ENCODE measurements at places on chromosomes 6 and 20.
A peak's percentile ranks its signal among the peaks of the same experiment; 100 is the strongest.

DNA sequence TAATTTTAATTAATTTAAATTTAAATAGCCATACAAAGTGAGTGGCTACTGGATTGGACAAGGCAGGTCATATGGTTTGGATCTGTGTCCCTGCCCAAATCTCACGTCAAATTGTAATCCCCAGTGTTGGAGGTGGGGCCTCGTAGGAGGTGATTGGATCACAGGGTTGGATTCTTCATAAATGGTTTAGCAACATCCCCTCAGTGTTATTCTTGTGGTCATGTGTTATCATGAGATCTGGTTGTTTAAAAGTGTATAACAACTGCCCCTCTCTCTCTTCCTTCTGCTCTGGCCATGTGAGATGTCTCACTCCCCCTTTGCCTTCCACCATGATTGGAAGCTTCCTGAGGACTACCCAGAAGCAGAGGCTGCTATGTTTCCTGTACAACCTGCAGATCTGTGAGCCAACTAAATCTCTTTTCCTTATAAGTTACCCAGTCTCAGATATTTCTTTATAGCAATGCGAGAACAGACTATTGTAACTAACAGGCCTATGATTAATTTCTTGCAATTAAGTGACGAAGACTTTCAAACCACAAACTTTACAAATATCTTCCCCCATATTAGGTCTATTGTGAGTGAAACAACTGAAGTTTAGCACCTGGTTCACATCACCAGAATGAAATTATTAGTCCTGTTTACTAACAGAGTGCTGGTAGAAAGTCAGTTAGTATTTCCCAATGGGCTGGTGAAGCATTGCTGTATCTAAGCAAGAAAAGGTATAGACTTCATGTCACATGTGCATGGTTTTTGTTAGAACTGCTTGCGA, 60.0 kb upstream of the TNFAIP3 start:
- no peak for DNase-seq

GRCh38 chr6:121666814-121667213, 231.4 kb downstream of the GJA1 start:
- no peak for DNase-seq

DNA sequence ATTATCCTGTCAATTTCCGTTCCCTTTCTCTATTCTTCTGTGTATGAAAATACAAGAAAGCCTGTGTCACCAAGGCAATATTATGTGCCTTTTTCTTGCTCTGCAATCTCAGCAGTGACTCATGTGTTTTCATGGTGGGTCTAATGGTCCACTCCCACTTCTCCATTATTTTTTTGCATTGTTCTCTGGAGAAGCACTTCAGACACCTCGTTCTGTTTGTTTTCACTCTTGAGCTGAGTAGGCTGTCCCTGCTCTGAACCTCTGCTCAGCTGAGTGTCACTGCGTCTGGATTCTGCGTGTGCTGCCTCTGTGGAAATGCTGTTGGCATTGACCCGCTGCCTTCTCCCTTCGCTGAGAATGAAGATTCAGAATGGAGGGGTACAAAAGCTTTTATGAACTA, 230.6 kb downstream of the TMEM242 start:
- no peak for DNase-seq

DNA sequence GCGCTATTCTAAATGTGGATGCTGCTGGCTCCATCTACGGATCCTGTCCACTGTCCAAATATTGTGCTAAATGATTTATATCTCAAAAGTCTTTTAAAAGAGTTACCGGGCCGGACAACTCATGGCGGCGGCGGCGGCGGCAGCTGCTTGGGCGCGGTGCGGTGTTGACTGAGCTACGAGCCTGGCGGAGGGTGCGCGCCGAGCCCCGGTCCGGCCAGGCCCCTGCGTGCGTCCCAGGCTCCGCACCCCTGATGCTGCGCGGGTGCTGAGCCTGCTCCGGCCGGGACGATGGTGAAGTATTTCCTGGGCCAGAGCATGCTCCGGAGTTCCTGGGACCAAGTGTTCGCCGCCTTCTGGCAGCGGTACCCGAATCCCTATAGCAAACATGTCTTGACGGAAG, 303.4 kb downstream of the CENPW start:
- DNase-seq, result no peak

DNA sequence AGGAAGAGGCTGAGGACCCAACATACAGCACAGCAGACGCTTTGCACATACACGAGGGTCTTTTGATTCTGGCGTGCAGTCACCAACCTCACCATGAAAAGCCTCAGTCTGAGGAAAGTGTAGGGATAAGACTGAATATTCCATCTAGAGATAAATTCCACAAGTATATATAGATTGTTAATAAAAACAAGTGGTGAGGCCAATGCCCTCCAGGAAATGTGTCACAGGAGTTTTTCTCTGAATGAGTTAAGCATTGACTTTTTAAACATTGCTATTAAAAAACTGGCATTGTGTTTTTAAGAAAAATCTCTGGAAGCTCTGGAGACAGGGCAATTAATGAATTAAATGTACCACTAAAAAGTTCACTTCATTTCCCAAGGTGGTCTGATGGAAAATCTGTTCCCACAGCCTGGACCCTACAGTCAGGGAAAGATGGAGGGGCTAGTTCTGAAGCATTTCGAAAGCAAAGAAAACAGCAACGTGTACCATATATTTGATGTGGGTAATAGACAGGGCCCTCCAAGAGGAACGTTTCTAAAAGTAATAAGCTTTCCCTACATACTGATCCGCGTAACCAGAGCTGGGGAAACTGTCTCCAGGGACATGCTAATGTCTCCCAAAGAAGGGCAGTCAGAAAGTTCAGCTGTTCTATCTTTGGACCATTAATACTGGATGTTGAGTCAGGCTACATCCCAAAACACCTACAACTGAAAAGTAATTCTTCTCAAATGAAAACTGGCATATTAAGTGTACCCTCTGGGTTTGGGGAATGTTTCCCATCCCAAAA, 301.1 kb downstream of the FOXC1 start:
- DNase-seq, result no peak

- no peak for DNase-seq
Measured at GRCh38 chr6:8628063-8628462, 192.7 kb upstream of the SLC35B3 start.

DNA sequence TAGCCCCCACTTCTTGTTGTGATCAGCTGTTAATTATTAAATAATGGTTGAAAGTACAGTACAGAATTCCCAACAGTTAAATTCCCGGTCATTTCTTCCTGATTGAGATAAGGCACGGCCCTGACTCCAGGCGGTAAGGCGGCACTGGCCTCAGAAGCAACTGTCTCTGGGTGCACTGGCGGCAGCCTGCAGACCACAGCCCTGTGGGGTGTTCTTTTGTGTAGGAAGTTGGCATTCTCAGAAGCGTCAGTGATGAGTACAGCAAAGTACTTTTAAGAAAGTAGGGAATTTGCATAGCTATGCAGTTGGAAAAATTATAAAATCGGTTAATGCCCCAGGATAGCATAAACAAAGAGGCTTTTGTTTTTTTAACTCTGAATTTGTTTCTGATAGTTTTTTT, 50.5 kb downstream of the SAMD5 start:
- DNase-seq, result no peak

GRCh38 chr20:49999329-49999728, 16.5 kb downstream of the SNAI1 start:
- peak; percentile 71 for DNase-seq

- DNase-seq, result peak; percentile 30
Measured at GRCh38 chr6:156916130-156916801, 139.1 kb downstream of the ARID1B start.

DNA sequence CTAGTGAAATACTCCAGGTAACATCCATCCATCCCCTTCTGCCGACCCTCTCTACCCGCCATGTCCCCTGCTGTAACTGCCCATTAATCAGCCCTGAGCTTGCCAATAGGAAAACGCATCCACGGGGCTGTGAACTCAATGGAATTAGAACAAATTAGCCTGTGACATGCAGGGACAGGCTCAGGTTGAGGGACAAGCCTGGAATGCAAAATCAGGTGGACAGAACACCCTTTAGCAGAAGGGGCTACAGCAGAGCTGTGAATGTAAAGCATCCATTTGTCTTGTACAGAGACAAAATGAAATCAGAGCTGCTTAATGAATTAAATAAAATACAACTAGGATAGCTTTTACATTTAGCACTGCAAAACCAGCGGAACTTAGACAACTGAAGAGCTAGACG, 187.3 kb upstream of the SASH1 start:
- DNase-seq, result no peak

DNA sequence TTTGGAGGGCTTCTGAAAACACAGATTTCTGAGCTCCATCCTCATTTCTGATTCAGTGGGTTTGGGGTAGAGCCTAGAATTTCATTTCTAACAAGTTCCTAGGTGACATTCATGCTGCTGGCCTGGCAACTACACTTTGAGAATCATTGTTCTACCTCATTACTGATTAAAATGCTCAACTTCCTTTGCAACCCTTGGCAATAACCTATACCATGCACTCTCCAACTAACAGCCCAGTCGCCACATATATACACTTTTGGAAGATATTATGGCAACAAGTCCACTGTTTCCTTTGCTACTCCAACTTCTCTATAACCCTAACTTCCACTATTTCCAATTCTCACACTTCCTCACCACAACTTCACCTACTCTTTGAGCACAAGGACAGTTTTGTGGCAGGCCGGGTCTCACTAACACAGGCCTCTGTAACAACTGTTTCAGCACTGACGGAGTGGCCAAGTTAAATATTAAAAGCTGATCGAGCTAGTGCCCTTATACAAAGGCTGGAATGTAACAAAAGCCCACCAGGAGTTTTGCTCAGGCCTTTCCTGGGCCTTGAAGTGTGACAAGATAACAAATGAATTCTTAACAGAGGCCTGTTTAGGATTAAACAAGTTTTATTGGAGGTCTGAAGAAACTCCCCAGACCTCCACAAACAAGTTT, 32.1 kb upstream of the RAB23 start:
- no peak for DNase-seq

GRCh38 chr6:5466281-5467136, 205.2 kb downstream of the FARS2 start:
- DNase-seq, result no peak

DNA sequence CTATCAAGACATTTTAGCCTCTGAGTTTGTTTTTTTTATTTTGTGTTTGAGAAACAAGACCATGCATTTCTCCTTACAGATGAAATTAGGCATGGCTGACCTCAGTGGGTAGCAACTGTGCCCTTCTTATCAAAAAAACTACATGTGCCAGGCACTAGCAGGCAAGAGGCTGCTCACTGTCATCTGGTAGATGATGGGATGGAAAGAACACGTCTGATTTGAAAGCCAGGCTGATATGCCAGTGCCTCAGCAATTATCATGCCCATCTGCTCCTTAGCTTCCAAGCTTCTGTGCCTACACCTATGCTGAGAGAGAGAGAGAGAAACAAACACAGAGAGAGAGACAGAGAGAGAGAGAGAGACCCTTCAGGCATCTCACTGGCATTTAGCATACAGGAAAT, 149.9 kb downstream of the C6orf118 start:
- DNase-seq, result no peak

GRCh38 chr6:84227044-84227433, 404 bp downstream of the CEP162 start:
- DNase-seq, result no peak

- DNase-seq, result no peak
Measured at GRCh38 chr6:141123049-141123448, 1009.7 kb upstream of the GJE1 start.

GRCh38 chr6:40552941-40553340, 34.2 kb downstream of the LRFN2 start:
- DNase-seq, result no peak

DNA sequence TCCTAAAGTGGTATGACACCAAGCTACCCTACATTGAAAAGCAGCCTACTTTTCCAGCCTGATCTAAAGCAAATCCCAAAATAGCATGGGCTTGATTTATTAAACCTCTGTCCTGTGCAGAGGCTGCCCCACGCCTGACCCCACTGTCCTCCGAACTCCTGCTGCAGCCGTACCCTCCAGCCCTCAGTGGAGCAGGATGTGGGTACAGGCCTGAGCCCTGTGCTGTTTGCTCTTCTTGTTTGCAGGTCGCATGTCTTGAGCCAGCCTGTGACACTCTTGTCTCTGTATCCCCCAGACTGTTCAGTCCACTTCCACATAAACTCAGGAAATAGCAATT, 61.2 kb downstream of the RPP40 start:
- DNase-seq, result no peak

GRCh38 chr20:4113615-4114603, 98.6 kb upstream of the RNF24 start:
- DNase-seq, result no peak

GRCh38 chr6:45591306-45591705, 213.6 kb upstream of the SUPT3H start:
- DNase-seq, result no peak

DNA sequence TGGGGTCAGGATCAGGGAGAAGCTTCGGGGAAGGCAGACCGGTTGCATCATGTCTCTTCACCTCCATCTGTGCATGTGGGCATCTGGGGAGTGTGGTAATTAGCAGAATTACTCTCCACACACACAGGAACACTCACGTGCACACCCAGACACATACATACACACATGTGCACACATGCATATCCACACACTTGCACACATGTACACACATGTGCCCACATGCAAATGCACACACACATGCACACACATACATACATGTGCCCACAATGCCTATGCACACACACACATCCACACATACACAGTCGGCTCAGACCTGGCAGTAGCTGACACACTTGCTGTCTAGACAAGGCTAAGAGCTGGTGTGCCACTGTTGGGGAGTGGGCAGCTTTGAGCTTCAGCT, 212.3 kb upstream of the PMEPA1 start:
- DNase-seq, result no peak

DNA sequence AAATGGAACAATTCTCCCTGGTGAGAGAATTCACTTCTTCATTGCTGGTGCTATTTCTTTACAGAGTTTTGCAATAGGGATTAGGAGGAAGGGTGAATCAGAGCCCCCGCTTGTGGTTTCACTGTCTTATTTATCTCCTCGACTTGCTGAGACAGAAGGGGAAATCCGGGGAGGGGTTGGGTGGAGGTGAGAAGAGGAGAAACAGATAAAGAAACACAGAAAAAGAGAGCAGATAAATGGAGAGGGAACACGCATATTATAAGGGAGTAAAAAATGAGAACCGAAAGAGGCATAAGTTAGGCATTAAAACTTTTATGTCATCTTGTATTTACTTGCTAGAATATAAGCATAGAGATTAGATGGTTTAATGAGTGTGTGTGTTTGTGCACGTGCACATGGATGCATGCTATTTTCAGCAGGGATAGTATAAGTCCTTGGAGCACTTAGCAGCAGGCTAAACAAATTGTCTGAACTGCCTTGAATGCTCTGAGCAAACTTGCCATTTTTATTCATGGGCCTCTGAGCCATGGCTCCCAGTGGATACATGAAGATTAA, 105.0 kb downstream of the OLIG3 start:
- peak; percentile 47 for DNase-seq
